AG09319 (cell line): ENCODE measurements at places on chromosomes 16 and 17.

DNA sequence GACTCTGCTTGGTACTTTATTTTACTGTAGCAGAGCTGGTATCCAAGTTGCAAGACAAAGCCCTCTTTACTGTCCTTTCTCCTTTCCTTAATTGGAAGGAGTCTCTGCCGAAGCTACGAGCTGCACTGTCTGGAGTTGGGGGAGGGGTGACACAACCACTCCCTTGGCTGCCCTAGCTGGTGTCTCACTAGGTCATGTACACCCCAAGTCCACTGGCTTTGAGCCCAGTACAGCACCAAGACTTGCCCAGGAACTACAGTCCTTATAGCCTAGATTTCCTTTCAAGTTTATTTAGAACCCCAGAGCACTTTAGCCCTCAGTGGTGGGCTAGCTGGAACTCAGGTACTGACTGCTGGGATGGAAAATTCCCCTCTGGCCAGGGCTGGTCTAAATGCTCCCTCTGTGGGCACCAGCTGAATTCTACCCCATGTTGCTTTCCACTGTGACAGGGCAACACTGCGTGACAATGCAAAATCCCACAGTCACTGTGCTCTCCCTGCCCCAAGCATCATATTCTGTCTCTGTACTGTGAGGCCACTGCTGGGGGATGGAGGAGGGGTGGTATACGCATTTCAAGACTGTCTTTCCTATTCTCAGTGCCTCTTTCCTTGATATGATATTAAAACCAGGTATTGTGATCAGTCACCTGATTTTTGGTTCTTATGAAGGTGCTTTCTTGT, 18.4 kb downstream of the EFCAB5 start:
- DNase-seq: no peak

GRCh38 chr16:82138478-82139285, 31.3 kb downstream of the MPHOSPH6 start:
- no peak for DNase-seq

DNA sequence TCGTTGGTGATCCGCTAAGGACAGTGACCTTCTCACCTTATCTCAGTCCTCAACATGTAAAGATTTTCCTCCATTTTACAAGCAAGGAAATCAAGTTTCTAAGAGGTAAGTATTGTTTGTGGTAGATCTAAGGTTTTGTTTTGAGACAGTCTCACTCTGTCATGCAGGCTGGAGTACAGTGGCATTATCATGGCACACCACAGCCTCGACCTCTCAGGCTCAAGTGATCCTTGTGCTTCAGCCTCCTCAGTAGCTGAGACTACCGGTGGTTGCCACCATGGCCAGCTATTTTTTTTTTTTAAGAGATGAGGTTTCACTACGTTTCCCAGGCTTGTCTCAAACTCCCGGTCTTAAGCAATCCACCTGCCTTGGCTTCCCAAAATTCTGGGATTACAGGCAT, 34.9 kb downstream of the PRKCA start:
- no peak for DNase-seq

DNA sequence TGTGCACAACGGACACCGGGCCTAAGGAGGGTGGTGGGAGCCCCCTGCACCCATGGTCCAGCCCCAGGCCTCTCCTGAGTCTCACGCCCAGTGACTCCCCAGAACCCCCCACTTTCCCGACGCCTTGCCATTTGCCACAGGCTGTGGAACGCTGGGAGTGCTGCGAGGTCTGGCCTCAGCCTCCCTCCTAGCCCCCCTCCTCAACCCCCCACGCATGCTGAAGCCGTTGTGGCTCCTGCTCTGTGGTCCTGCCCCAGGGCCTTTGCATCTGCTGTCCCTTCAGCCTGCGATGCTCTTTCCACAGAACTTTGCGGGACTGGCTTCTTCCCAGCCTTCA, 226.0 kb upstream of the GSE1 start:
- no peak for DNase-seq

GRCh38 chr17:38741921-38742410, 6.2 kb downstream of the PCGF2 start:
- DNase-seq: no peak

DNA sequence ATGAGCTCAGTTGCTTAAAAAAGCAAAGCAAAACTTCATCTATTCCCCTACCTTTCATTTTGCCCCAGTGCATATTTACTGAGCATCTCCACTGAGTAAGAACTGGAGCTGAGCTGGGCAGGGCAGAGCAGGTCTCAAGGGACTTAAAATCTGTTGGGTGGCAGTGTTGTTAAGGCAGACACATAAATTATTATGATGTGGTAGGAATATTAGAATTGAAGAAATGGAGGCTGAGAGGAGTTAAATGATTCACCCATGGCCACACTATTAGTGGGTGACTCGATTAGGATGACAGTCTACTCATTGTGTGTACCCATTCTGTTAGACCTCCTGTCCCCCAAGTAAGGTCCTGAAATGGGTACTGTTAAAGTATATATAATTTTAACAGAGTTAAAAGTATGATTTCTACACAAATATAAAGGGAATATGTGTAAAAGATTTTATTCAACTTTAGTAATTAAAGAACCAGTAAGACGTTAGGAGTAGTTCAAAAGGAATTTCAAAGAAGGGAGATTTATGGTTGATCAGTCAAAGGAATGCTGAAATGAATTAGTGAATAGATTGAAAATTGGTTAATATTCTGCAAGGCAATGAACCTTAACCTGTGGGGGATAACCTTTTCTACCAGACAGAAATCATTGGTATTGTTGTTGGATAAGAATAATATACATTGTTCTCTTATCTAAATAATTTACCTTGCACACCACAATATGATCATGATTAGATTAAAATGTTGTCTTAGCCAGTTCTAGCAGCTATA, 17.5 kb downstream of the ITGB3 start:
- DNase-seq: no peak
